ENCODE measurements at places on chromosomes 2 and 18. TPM values are rescaled to one million over a fixed set of nuclear protein-coding genes. Genes with fewer than 3 reads are reported as not detected.

Gene CHN1
- 0.75 TPM for total RNA-seq

Gene AMER3
- not detected for total RNA-seq

Gene COBLL1
- total RNA-seq, result 20.0 TPM

Gene DNAJC27
- total RNA-seq, result 1.8 TPM

Gene TCF4
- total RNA-seq, result 7.3 TPM

Gene CNTNAP5
- not detected for total RNA-seq

Gene BMP10
- total RNA-seq, result not detected

Gene CHRND
- not detected for total RNA-seq

Gene CCDC121
- total RNA-seq, result 0.81 TPM

Gene OXER1
- total RNA-seq, result not detected

DNA sequence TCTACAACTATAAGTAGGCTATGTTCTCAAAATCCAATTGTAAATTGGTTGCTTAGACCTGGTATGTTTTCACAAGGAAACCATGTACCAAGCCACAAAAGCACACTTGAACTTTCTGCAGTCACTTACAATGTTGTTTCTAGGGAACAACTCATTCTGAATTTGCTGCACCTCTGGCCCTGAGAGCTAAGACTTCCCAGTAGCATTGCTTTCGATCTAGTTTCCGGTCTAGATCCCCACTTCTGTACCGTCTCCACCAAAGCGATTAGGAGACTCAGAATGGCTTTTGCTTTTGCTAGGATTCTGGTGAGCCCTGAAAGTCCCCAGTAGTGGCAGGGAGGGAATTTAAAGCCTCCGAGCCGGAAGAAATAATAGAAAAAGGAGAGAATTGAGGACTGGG lies 313.0 kb downstream of the ARHGAP15 start:
- DNase-seq, result no peak

DNA sequence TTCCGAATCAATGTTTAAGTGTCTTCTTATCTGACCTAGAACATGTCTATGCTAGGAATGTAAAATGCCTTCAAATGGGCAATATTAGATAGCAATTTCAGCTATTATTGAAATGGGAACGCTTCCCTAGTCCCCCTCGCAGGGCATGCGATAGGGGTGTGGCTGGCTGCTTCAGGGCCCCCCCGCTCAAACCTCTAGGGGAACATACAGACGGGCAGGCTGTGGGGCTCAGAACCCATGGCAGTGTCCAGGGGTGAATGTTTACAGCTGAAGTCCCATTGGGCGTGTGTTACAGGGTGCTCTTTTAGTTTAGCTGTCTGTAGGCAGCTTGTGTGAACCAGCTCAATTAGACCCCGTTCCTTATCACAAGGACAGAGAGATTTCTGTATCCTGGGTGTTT lies 315.9 kb downstream of the DSEL start:
- DNase-seq, result no peak

DNA sequence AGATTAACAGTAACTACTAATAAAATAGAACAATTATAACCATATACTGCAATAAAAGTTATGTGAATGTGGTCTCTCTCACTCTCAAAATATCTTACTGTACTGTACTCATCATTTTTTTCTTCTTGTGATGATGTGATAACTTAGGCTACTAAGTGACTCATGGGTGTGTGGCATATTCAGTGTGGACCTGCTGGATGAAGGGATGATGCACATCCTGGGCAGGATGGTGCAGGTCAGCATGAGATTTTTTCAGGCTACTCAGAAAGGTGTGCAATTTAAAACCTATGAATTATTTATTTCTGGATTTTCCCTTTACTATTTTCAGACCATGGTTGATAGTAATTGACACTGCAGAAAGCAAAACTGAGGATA lies 90.7 kb downstream of the NCKAP5 start:
- peak; percentile 97 for DNase-seq

DNA sequence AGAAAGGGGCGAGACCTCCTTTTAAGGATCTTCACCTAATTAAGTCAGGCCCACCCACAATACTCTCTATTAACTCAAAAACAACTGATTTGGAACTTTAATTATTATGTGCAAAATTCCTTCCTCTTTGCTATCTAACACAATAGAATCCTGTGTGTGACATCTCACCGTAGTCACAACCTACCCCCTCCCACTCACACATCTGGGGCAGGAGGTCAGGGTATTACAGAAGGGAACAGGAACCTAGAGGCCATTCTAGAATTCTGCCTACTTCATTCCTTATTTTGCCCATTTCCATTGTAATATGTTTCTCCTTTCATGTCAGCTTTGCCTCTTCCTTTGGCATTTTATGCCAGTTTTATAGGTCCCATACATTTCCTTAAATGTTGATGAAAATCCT lies 829.3 kb upstream of the ID2 start:
- DNase-seq, result no peak

DNA sequence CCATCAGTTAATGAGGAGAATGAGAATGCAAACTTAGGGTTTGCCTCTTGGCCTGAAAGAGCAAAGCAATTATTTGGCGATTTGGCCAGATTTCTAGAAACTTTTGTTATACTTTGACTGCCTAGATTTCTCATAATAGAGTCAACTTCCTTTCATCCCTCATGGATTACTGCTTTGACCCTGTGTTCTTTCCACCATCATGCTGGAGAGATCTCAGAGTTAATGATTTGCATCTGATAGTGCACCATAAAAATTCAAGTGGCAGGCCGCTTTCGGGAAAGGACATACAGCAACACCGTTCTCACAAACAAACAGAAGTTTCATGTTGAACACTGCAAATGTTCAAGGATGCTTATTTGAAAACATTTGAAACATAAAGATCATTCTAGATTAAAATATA lies 143.7 kb upstream of the ZFP36L2 start:
- no peak for DNase-seq

DNA sequence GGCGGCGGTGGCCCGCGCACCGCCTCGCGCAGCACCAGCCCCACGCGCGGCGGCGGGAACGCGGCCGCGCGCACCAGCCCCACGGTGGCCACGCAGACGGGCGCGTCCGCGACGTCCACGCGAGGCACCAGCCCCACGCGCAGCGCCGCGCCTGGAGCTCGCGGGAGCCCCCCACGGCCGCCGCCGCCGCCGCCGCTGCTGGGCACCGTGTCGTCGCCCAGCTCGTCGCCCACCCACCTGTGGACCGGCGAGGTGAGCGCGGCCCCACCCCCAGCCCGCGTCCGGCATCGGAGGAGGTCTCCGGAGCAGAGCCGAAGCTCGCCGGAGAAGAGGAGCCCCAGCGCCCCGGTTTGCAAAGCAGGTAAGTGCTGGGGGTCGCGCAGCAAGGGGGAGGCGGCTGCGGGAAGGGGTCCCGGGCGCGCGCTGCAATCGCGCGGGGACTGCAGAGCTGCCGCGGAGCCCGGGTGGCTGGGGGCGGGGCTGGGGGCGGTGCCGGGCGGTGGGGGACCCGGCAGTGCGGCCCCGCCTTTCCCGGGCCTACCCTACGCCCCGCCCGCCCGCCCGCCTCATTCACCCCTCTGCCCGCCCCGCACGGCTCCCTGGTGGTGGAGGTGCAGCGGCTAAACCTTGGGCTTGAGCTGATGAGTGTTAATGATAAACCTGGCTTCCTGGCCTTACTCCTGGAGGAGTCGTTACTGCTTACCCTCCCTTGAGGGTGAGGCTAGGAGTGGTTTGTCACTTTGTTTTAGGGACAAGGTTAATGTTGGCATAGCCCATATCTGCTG lies 851 bp downstream of the FAM117B start:
- peak; percentile 38 for DNase-seq

DNA sequence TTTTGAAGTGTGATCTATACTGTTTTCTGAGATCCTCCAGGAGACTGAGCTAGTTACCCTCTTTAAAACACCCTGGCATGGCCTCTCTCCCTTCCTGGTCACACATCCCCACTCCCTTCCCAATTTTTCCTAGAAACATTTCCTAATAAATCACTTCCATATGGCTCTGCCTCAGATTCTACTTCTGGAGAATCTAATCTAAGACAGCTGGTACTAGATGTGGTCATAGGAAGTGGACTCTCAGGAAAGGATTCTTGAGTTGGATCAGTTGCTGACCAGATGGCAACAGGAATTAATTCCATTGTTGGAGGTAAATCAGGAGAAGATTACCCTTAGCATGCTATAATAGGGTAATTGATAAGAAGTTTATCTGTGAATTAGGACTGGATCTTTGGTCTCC lies 310.5 kb downstream of the SATB2 start:
- no peak for DNase-seq

GRCh38 chr2:172408143-172408766 lies 19.1 kb upstream of the ITGA6 start:
- peak; percentile 99 for DNase-seq

DNA sequence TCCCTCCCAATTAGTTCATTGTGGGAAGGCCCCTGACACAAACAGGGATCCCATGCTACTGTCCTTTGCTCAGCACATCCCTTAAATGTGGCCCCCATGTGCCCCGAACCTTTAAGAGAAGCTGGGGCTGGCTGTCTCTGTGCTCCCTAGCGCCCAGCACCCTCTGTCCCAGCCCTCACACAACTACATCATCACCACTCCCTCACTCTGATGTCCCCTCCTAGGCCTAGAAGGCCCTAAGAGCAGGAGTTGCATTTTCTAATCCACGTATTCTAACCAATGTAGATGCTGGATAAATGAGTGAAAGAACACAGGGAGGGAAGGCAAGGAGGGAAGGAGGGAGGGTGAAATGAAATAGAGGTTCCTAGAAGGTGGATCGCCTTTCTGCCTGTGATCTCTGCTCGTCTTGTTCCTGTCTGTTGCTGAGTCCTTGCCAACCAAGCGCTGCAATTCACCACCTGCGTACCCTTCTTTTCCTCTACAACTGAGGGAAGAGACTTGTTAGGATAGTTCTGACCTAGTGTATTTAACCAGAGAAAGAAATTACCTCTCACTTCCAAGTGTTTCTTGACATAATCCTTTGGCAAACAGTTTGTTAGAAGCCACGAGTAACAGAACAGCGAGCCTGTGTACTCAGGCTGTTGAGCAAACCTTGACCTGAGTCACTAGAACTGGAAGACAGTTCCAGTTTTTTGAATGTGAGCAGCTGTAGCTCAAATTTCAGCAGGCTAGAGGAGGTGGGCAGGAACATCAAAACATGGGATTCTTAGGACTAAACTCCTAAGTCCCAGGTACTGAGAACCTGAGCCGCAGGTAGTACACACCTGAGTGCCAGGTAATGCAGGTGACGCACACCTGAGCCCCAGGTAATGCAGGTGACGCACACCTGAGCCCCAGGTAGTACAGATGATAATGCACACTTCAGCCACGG lies 181.5 kb upstream of the ID2 start:
- DNase-seq, result peak; percentile 2

- peak; percentile 16 for DNase-seq
Measured at GRCh38 chr2:169565686-169566085, 8.0 kb downstream of the FASTKD1 start.

DNA sequence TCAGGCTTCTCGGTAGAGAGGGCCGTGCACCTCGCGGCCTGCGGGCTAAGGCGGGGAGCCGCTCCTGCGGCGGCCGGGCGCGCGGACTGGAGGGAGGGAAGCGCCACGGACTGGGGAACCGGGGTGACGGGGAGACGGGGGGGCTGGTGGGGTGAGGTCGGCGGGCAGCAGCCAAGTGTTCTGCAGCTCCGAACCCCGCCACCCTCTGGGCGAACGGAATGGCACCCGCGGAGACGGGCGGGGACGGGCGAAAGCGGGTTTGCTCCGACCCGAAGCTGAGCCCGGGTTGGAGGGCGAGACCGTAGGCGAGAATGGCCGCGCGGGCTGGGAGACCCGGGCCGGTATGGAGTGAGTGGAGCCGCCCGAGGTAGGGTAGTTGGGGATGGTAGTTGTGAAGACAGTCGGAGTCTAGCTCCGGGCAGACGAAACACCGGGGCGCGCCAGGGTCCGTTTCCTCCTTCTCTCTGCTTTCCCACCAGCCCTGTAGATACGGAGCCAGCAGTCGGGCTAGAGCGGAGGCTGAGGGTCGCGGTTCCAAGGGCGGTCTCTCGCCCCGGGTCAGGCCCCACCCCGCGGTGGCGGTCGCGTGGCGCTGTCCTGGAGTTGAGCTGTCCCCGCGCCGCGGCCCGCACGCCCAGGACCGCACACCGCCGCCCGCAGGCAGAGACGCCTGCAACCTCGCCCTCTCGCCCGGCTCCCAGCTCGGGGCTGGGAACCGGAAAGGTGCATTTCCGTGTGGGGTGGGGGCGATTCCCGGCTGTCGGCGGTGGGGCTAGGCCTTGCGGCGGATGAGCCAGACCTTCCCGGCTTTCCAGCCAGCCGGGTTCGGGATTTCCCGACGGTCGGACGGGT lies 160.3 kb upstream of the SIX2 start:
- peak; percentile 33 for DNase-seq

DNA sequence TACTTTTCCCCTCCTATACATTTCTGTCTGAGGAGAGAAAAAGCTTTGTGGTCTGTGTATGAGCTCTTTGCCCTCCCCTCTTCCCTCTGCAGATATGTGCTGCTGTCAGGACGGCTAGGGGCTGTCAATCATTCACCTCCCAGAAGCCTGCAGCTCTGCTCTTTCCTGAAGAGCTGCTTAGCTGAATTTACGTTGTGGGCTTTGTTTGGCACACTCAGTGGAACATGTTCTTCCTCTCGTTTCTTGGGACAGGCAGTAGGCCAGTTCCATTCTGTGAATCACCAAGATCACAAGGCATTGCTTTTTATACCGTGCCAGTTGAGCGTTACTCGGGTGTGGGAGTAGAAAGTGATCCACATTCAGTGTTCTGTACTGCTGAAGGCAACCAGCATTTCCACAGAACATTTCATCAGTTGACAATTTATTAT lies 136.7 kb downstream of the LAMA3 start:
- peak; percentile 91 for DNase-seq

- no peak for DNase-seq
Measured at GRCh38 chr2:36859366-36859792, 107.0 kb downstream of the STRN start.

GRCh38 chr18:55786651-55787272 lies 198.8 kb upstream of the TCF4 start:
- DNase-seq, result no peak

DNA sequence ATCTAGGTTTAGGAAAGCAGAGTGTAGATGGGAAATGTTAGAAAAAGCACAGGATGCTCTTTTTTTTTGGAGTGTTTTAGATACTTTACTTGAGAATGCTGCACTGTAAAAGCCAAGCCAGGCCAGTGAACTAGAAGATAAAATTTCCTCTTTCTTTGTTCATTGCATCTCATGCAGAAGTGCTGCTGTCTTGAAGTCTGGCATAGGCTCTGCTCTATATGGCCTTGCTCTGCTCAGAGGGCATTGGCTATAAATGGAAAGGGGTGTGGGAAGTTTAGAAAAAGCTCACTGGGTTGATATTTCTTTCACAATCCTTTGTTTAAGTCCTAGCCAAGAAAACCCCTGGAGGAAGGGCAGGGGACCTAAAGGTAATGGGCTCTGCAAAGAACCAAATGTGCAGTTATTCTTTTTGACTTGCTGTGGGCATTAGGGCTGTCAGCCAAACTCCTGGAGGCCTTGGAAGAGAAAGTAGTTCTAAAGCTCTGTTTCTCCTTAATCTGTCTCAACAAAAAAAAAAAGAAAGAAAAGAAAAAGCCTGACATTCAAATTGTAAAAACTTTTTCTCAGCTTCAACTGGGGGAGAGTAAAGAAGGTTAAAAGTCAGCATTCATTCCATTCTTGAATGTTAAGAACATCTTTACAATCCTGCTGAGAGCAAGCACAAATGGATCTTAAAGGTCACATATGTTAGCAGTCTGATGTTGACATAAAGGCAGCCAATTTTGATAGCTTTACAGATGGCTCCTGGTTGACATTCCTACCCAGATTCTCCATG lies 338.3 kb downstream of the GULP1 start:
- no peak for DNase-seq

- DNase-seq, result no peak
Measured at GRCh38 chr2:45973426-45973825, 322.0 kb downstream of the PRKCE start.

GRCh38 chr18:13481820-13482617 lies 244.3 kb downstream of the FAM210A start:
- DNase-seq, result no peak
